Esophagus muscularis mucosa (tissue), 4 donors: ENCODE measurements at places on chromosomes 16 and 17.

DNA sequence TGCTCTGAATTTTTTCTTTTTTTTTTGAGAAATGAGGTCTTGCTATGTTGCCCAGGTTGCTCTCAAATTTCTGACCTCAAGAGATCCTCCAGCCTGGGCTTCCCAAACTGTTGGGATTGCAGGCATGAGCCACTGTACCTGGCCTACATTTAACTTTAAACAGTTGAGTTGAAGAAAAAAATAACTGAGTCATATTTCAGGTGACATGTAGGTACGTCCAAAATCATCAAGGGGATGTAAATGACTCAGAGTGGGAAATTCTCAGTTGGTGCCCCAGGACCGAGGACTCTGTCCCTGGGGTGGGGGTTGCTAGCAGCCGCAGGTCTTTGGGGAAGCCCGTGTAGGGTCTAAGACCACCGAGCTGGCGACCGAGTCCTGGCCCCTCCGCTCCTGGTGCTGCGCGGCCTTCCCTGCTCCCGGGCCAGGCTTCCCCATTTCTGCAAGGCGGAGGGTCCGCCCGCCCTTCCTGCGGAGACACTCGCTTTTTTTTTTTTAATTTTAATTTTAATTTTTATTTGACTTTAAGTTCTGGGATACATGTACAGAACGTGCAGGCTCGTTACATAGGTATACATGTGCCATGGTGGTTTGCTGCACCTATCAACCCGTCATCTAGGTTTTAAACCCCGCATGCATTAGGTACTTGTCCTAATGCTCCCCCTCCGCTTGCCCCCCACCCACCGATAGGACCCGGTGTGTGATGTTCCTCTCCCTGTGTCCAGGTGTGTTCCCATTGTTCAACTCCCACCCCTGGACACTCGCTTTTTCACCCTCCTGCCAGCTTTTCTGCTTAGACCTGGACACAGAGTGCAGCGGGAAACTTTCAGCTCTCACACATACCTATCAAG is 12.7 kb upstream of the N4BP1 start:
- DNase-seq, result no peak

GRCh38 chr17:8664456-8665126 is 34.1 kb upstream of the MYH10 start:
- no peak for DNase-seq

- DNase-seq, result no peak
These were observed 110.7 kb upstream of the HLF start for GRCh38 chr17:55154101-55154500.

DNA sequence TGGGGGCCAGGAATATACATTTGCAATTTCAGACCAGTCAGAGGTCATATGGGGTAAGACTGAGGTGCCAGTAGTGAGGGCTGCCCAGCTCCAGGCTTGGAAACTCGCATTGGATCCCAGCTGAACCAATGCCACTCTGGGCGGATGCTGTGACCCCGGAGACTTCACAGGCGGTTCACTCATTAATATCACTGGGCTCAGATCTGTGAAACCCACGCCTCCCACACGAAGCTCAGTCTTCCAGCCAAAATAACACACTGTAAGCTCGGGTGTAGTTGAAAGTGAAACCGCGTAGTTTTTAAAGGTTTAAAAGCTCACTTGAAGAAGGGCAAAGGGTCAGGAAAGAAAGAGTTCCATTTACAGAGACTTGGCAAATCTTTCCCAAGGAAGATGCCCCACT is 254.8 kb downstream of the FOXL1 start:
- DNase-seq, result no peak

- no peak for DNase-seq
These were observed 17.9 kb upstream of the UBE2I start for GRCh38 chr16:1291576-1291974.

- no peak for DNase-seq
These were observed 2.6 kb upstream of the KRT35 start for GRCh38 chr17:41483531-41483930.

DNA sequence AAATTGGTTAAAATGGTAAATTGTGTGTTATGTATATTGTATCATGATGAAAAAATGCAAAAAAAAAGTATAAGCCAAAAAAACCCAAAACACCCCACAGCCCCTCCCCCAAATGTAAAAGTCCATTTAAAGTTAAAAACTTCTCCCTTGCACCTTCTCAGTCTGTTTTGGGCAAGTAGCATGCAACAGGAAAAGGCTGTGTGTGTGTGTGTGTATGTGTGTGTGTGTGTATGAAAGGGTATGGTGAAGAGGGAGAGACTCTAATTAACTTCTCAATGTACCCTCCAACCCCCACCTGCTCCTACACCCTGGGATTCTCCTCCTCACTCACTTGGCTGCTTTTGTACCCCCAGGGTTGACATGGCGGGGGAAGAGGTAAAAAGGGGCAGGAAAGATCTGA is 9.2 kb upstream of the GGT6 start:
- DNase-seq, result no peak

DNA sequence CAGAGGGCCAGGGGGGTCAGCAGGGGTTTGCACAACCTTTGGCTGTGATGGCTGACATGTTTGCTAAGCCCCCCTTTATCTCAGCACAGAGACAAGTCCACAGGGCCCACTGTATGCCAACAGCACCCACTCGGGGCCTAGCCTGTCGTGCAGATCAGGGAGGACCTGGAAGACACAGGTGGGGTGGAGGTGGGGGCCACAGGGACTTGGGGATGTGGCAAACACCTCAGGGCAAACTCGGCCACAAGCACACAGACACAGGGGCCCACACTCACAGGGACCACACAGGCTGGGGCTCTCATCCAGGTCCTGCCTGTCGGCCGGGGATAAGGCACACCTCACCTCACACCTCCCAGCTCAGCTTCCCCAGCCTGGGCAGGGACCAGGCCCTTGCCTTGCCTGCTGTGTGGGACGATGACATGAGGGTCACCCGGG is 87.9 kb downstream of the C16orf78 start:
- peak; percentile 81 for DNase-seq

DNA sequence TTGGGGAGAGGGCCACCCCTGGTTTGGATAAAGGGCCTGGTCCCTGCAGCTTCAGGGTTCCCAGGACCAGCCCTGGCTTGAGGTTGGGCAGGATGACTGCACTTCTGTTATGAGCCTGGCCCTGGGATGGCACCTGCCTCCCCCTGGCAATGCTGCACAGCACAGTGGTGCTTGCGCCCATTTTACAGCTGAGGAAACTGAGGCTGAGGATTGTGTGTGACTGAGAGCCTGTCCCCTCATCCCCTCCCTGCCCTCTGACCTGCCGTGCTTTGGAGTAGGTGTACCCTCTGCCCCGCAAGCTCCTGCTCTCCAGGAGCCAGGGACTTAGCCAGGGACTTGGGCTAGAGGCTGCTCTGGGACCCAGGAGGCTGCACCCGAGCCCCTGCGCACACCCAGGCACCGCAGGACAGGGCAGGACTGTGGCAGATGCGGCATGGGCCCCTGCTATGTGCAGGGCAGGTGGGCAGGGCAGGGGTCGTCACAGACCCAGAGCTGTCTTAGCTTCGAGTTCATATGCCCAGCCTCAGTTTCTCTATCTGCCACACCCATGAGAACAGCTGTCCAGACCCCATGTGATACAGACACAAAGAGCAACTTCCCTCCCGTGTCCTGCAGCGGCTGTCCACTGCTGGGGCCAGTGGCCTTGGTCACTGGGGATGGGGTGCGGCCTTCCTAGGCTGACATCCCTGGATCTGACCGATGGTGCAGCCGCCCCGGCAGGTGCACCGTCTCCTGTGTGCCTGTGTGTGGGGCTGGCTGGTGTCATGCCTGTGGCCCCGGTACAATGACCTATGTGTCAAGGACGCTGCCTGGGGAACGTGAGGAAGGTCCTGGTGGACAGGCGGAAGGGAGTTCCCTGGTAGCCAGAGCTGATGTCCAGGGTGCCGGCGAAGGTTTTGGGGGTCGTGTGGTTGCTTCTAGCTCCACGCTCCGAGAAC is 36.6 kb downstream of the BAHCC1 start:
- DNase-seq, result no peak

GRCh38 chr17:81076141-81076679 is 41.3 kb downstream of the BAIAP2 start:
- DNase-seq, result no peak

DNA sequence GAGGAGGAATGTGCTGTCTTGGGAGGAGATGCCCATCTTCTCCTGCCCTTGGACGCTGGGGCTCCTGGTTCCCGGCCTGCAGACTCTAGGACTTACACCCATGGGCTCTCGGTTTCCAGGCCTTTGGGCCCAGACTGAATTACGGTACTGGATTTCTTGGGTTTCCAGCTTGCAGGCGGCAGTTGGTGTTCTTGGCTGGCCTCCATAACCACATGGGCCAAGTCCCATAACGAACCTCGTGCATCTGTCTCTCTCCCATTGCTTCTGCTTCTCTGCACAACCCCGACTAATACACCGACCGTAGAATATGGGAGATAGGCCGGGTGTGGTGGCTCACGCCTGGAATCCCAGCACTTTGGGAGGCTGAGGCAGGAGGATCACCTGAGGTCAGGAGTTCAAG is 162.6 kb downstream of the SDK2 start:
- DNase-seq, result no peak

- no peak for DNase-seq
These were observed 150.5 kb downstream of the KATNIP start for GRCh38 chr16:27700304-27700995.
